ENCODE measurements at places on chromosomes 11 and 22.

DNA sequence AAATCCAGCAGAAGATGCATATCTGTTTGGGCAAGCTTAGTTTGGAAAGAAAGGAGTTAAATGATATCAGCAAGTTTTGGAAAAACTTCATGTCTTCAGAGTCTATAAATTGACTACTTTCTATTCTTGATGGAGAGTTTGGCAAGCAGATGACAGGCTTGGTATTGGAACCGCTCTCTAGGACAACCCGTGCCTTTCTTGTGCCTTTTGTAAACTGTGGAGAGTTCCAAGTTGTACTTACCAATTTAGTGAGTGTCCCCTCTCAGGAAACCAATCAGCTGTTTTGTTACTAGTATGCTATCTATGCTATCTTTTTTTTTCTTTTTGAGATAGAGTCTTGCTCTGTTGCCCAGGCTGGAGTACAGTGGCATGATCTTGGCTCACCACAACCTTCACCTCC lies 43.7 kb upstream of the CTTN start:
- no peak for DNase-seq

DNA sequence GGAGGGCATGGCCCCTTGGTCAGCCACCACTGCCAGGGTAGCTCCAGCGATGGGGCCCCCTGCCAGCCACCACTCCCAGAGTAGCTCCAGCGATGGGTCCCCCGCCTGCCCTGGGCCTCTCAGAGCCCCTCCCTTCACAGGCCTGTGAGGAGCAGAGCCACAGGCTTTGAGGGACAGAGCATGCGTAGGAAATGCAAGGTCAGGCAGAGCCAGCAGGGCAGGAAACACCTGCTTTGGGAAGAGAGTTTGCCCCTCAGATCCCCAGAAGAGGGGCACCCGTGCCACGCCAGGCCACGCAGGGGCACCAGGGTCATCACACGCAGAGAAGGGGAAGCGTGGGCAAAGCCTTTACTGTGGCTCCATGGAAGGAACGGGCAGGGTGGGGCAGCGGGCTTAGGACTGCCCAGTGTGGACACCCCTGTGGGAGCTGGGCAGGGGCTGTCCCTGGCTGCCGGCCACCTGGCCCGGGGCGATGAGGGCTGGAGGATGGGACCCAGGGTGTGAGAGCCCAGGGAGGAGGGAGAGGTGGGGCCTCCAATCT lies 477.8 kb downstream of the BRD1 start:
- no peak for DNase-seq

- DNase-seq, result no peak
Measured at GRCh38 chr11:29629286-29629685, 387.5 kb downstream of the KCNA4 start.

DNA sequence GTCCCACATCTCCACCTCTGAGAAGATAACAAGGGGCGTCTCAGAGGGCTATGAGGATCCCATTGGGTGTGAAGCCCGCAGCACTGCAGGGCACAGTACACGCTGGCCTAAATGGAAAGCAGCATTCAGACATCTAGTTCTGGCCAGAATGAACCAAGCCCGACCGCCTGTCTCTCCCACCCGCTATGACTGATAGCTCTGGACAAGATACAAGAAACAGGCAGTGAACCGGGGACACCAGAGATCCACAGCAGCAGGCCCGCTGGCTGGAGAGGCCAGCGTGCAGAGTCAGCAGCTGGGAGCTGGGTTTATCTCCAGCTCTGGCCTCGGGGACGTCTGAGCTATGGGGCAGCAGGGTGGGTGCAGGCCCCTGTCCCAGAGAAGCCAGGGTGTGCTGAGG lies 9.6 kb downstream of the CERK start:
- DNase-seq, result no peak

- DNase-seq, result no peak
Measured at GRCh38 chr22:37626556-37627075, 12.9 kb upstream of the SH3BP1 start.

DNA sequence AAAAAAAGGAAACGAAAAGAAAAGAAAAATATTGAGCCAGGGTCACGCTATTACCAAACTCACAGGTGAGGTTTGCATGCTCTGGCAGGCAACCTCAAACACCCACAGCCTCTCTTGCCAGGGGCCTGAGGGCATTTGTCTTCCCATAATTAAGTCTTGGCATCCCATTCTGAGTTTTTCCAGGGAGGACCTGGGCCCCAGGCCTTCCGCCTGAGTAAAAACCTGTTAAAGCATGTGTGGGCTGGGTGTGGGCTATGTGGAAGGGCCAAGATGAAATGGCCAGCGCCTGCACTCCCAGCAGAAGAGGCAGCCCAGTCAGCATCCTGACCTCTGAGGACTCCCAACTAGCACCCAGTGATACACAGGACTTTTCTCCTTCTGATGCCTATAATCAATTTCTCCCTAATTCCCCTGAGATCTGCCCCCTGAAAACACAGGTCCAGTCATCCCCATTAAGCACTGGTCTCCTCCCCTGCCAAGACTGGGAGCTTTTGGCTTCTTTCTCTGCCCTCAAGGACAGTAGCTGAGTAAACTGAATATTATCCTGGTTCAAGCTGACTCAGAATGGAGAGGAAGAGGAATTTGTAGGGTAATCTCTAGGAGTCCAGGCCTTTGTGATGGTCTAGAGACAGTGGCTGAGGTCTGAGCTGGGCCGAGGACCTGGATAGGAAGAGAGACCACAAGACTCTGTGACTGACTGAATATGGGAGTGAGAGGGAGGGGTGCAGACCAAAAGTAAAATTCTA lies 35.6 kb upstream of the ACER3 start:
- no peak for DNase-seq

DNA sequence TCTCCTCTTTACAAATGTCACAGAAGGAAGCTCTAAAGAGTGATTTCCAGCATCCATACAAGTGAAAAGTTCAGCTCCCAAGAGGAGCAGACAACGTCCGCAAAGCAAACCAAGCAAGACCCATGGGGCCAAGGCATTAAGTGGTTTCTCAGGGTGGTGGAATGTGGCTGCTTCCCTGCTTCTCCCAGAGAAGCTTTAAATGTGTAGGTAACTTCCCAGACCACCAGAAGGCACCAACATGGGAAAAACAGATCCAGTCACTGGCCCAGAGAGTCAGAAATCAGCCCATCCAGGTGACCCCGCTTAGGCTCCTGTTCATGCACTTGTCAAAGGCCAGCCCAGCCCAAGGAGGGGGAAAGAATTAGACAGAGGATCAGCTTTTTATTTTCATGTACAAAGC lies 13.3 kb upstream of the PHF21A start:
- DNase-seq, result no peak

DNA sequence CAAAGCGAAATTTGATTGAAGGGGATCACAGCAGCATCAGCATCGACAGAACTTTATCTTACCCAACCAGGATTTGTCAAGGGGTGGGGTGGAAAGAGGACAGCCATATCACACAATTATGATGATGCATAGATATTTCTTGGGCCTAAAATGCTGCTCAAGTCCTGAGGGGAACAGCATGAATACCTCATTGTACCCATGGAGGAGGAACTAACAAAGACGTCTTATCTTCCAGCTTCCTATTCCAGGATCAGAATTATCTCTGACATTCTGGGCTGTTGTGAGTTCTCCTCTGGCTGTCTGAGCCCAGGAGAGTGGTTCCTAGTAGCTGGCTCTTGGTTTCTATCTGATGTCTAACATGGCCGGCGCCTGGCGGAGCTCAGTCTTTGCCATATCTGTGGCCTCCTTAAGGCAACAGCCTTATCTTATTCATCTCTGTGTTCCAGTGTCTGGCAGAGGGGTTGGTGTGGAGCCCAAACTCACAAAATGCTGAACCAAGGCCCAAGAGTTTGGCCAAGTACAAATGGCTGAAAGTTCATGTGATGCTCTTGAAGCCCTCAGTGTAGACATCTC lies 68.2 kb upstream of the TIMP3 start:
- DNase-seq, result no peak

DNA sequence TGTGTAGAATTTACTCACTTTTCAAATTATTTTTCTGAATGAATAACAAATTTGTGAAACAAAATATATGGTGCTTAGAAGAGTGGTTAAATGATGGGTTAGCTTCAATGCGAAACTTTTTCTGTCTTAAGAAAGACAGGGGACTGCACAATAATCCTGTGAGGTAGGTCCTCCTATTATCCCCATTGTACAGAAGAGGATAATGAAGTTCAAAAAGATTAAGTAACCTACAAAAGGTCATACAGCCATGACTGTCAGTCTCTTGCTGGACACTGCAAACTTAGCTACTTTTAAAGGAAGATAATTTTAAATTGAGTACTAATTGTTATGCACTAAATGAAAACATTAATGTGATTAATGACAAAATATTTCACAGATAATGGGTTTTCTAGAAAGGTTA lies 5.0 kb downstream of the OOSP3 start:
- DNase-seq, result no peak

GRCh38 chr11:121417055-121417551 lies 35.0 kb upstream of the SORL1 start:
- no peak for DNase-seq

- DNase-seq, result no peak
Measured at GRCh38 chr11:19790831-19791552, 78.4 kb downstream of the NAV2 start.

GRCh38 chr11:85464283-85464682 lies 162.9 kb downstream of the DLG2 start:
- no peak for DNase-seq

DNA sequence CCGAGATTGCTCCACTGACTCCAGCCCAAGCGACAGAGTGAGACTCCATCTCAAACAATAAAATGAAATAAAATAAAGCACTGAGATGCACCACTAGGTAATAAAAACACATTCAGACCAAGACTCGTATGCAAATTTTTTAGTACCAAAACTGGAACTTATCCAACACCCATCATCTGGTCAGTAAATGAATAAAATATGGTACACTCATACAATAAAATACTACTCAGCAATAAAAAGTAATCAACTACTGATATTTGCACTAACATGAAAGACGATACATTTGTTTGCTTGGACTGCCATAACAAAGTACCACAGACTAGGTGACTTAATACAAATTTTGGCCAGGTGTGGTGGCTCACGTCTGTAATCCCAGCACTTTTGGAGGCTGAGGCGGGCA lies 17.8 kb upstream of the POLD3 start:
- DNase-seq, result no peak

- DNase-seq, result no peak
Measured at GRCh38 chr11:132792341-132793140, 739.8 kb downstream of the OPCML start.

DNA sequence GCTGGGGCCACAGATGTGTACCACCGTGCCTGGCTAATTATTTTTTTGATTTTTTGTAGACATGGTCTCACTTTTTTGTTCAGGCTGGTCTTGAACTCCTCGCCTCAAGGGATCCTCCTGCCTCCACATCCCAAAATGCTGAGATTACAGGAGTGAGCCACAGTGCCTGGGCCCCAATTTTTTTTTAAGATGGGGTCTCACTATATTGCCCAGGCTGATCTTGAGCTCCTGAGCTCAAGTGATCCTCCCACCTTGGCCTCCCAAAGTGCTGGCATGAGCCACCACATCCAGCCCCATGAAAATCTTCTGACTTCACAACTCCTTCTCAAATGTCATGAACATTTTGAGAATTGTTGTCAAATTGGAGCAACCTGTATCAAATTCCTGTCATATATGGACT lies 2.3 kb upstream of the ANKRD54 start:
- DNase-seq, result no peak

- no peak for DNase-seq
Measured at GRCh38 chr11:19978668-19979518, 181.4 kb downstream of the DBX1 start.

DNA sequence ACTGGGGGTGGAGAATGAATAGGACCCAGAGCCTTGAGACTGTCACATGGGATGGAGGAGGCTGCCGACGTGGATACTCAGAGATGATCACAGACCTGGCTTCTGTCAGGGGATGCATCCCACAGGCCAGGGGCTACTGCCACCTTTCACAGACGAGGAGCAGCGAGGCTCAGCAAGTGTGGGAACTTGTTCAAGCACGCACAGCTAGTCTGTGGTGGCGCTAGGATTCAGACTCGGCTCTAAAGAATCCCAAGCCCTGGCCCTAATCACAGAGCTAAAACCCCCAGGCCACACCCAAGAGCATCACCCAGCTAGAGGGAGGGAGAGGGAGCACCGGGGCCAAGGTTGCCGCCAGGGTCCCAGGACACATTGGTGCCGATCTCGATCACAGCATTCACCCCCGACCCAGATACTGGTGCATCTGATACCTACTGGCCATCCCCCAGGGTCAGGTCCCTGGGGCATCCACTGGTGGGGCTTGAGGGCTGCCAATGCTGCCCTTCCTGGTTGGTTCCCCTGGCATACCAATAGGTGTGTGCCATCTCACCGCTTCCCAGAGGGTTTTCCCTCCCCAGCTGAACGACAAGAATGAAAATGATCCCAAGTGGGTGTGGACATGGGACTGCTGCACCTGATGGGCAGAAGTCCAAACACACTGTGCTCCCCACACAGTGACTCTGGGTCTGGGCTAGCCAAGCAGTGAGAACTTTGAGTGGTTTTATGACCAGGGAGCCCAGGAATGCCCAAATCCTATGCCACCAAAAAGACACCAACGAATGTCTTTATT lies 6.2 kb downstream of the CHST1 start:
- no peak for DNase-seq

DNA sequence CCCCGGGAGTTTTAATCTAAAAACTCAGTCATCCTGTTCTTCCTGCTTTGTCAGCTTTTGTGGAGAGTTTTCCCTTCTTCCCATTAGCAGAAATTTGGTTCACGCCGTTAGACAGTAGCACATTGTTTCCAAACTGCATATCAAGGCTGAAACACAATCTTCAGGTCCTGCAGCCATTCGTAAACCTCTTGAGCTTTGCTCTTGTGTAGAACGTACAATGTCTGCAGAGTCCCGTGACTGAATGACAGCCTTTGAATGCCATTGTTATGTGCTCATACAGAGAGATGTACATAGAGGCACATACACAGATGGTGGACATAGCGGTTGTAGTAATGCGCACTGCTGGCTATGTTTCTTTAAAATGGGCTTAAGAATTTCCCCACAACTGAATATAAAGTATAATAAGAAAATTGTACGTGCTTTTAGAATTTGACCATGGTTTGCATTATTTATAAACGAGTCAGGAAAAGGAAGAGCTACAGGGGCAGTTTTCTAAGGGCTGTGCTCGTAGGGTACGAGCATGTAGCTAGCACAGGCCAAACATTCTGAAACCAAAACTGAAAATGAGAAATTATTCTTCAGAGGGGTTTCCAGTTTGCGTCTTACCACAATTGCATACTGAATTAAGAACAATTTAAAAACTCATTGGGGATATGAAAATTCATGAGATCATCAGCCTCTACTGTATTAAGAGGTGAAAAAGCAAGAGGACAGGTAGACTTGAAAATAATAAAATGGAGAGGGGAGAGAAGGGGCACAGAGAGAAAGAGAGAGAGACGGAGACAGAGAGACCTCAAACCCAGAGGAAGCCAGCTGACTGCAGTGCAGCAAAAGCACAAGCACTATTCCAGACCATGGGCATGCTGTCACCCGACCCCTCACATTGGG lies 310.1 kb downstream of the CADM1 start:
- DNase-seq, result no peak

DNA sequence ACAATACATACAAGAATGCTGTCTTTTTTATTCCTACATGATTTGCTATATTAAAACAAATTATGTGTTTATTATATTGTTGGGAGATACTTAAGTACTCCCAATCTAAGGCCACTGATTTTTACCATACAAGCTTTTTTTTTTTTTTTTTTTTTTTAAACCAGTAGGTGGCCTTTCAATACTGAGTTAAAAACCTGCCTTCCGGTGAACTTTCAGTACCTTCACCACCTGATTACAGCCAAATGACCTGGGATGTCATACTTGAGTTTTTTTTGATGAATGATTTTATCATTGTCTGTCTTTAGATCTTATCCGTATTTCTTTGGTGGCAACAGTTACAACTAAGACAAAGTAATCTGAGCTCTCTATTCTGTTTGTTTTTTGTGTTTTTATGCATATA lies 94.0 kb upstream of the FOLH1 start:
- DNase-seq, result no peak

Data from stimulated activated CD4-positive, alpha-beta T cell treated with anti-CD3 and anti-CD28 coated beads, Interleukin-1b, Interleukin-23, amount 100 ng/mL, for 1 hour (primary cell).